ENCODE measurements at places on chromosomes 4 and X. TPM values are rescaled to one million over a fixed set of nuclear protein-coding genes. Genes with fewer than 3 reads are reported as not detected.

FGA gene
- 5.6 TPM for total RNA-seq

CYBB gene
- total RNA-seq, result not detected

TMSB15A gene
- 78.6 TPM for total RNA-seq

UGT2A1 gene
- total RNA-seq, result not detected

PRSS12 gene
- total RNA-seq, result 5.0 TPM

TCP11X1 gene
- total RNA-seq, result not detected

HTT-AS gene
- not detected for total RNA-seq

GSX2 gene
- not detected for total RNA-seq

SERTM2 gene
- not detected for total RNA-seq

NAT8L gene
- 5.0 TPM for total RNA-seq

SPINK2 gene
- not detected for total RNA-seq

STPG2 gene
- total RNA-seq, result 0.41 TPM

RADX gene
- total RNA-seq, result 0.47 TPM

SOWAHB gene
- 1.1 TPM for total RNA-seq

HSD17B13 gene
- not detected for total RNA-seq

RBM41 gene
- total RNA-seq, result 22.8 TPM

L1CAM gene
- total RNA-seq, result 7.5 TPM

PLAC1 gene
- not detected for total RNA-seq

PRPS1 gene
- total RNA-seq, result 48.1 TPM

G6PD gene
- total RNA-seq, result 66.5 TPM

HMGN5 gene
- total RNA-seq, result 7.4 TPM

PTTG2 gene
- total RNA-seq, result not detected

PPARGC1A gene
- total RNA-seq, result 10.2 TPM

DGAT2L6 gene
- not detected for total RNA-seq

CSAG3 gene
- 0.35 TPM for total RNA-seq

RNF150 gene
- 10.8 TPM for total RNA-seq

Data from endodermal cell (in vitro differentiated cells).